ENCODE measurements at places on chromosomes 11 and 22.

DNA sequence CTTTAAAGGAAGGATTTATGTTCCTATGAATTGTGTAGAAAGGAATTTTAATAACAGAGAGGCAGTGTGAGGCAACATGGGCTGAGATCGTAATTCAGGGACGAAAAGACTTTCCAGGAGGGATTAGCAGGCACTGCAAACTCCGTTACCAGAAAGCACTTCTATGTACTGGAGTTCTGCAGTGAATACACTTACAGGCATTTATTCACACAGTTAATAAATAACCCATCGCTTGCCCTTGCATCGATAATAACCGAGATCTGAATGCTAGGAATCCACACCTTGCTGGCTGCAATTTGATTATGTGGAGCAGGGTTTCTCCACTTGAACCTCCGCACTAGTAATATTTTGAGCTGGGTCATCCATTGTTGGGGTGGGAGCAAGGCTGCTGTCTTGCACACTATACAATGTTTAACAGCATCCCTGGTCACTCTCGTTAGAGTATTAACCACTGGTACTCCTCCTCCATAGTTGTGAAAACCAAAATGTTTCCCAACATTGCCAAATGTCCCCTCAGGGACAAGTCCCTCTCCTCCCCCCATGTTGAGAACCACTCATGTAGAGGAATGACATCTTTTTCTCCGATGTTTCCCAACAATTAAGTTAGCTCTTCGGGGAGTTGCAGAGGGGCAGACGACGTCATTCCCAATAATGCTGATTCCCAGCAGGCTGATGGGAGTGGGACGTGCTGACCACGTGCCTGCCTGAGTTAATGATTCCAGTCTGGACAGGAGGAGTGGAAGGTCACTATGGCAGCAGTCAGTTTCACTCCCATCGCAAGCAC is 99.5 kb downstream of the SNX19 start:
- no peak for DNase-seq

- no peak for DNase-seq
These were observed 1.7 kb downstream of the C11orf96 start for GRCh38 chr11:43943931-43944751.

DNA sequence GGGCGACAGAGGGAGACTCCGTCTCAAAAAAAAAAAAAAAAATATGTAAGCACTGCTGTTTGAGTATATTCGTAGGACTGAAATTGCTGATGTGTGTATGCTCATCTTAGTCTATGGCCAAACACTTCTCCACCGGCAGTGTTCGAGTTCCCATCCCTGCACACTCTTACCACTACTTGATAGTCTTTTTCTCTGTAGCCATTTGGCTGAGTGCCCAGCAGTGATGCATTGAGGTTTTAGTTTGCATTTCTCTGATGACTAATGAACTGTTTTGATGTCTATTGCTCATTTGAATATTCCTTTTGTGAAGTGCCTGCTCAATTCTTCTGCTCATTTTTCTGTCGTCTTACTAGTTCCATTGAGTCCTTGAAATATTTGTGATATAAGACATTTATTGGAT is 1.9 kb downstream of the TIRAP start:
- peak; percentile 86 for DNase-seq

GRCh38 chr11:14148653-14149273 is 186.2 kb downstream of the SPON1 start:
- DNase-seq, result no peak

GRCh38 chr11:134532131-134532920 is 120.3 kb upstream of the B3GAT1 start:
- DNase-seq, result no peak

GRCh38 chr11:82901922-82902485 is 468 bp downstream of the DDIAS start:
- DNase-seq, result no peak

DNA sequence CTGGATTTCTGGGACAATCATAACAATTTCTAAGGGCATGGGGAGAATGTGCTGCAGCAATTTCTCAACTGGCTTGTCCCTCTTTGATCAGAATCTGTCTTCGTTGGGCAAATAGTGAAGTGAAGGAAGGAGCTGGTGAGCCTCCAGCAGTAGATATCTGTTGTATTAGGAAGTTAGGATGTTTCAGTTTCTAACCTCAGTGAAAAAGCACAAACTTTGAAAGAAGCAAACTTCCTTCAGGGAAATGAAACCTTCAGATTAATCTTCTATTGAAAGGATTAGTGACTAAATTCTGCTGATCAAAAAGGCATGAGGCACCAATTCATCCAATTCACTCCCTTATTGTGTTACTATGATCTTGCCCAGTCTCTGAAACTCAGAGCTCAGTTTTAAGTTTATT is 24.3 kb downstream of the LMO2 start:
- no peak for DNase-seq

- DNase-seq, result no peak
These were observed 1.2 kb upstream of the DUSP8 start for GRCh38 chr11:1573077-1573902.

DNA sequence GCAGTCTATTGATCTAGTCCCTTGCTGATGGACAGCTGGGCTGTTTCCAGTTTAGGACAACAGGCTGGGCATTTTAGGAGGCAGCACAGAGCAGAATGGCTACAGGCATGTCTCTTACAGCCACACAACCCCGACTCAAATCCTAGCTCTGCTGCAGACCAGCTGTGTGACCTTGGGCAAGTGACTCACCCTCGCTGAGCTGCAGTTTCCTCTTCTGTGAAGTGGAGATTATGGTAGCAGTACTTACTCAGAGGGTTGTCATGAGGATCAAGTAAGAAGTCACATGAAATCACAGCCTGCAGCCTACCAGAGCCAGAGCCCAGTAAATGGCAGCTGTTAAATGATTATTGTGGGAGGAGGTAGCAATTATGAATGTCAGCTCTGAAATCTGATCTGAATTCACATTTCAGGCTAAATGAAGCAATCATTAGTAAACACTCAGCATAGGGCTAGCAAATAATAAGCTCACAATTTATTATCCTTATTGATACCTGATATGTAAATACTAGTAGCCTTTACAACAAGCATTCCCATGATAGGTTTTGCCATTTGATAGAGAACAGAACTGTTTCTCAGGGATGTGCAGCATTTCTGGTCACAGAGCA is 58.9 kb downstream of the MYEOV start:
- DNase-seq, result no peak

- no peak for DNase-seq
These were observed 51.3 kb upstream of the CD44 start for GRCh38 chr11:35087648-35088047.

DNA sequence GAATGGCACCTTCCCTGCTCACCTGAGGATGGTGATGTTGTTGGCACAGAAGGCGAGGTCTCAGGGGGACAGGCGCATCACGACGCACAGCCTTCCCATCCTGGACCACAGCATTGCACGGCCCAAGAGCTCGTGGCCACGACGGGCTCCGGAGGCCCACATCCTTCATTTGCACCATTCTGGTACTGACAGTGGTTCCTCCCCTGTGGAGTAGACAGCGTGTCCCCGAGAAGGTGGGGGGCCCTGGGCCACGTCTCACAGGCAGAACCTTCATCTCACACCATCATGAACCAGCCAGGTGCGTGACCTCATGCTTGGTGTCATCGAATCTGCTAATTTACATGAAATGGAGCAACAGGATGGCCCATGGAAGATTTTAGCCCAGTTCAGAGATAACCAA is 180.0 kb downstream of the CTTN start:
- no peak for DNase-seq

DNA sequence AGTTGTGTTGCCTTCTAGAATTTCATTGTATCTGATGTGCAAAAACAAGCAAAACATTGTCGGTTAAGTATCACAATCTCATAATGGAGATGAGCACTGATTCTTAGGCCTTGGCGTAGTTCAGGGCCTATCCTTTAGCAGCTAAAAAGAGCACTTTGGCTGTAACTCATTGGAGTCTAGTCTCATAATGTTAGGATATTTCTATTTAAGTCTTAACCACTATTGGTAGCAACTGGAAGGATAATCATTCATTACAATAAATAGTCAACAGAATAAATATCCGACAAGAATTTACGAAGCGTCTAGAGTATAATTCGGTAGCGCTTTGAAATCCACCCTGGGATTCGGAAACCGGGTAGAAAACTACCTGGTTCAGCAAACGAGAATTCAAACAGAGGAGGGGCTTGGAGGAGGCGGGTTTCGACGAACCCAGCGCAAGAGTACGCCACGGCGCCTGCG is 461 bp upstream of the EED start:
- peak; percentile 84 for DNase-seq

- no peak for DNase-seq
These were observed 22.1 kb downstream of the CD44 start for GRCh38 chr11:35160902-35161597.

DNA sequence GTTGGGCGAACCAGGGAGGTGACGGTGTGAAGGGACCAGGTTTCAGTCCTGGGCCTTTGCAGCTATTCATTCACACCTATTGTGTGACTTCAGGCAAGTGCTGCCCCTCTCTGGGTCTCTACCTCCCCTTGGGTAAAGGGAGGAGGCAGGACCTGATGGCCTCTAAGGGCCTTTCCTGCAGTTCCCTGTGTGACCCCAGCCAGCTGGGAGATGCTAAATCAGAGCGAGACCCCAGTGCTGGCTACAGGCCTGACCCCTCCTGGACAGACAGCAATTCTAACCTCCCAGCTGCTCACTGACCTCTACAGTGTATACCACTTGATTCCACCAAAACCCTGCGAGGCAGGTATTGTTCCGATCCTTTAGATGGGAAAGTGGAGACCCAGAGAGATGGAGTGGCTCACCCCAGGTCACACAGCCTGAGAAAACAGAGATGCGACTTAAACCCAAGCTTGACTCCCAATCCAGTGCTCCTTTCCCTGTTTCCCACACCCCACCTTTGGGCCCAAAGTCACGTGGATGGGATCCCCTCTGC is 6.2 kb downstream of the MAFF start:
- no peak for DNase-seq

DNA sequence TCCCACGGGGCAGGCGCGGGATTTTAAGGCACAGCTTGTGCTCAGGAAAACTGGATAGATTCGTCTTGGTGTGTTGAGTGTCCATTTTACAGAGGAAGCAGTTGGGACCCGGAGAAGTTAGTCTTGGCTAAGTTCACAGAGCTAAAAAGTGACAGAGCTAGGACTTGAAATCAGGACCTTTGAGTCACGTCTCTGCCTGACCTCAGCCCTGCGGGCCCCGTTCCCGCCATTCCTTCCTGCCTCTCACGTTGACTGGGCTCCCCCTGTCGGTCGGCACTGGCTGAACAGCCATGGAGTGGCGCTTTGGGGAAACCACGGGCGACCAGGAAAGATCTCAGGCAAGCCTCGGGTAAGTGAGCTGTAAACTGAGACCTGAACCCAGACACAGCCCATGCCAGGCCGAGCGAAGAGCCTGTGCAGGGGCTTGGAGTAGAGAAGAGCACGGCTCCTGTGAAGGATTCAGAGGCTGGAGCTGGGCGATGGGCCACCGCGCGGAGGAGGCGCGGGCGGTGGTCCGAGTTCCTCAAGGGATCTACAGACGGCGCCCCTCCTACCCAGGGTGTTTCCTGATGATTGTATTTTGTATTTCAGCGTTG is 54.1 kb downstream of the WNT11 start:
- DNase-seq, result peak; percentile 67

DNA sequence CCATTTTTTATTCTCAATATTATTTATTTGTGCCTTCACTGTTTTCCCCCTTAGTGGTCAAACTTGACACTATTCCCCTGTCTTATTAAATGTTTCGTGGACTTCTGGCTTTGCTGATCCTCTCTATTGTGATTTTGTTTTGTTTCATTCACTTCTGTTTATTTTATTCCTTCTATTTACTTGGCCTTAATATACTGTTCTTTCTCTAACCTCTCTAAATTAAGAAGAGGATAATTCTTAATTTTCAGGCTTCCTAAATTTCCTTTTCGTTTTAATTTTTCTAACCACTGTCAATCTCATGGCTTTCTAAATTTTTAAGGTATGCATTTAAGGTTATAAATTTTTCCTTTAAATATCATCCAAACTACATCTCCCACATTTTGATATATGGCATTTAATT is 83.0 kb upstream of the KCNQ1OT1 start:
- no peak for DNase-seq

DNA sequence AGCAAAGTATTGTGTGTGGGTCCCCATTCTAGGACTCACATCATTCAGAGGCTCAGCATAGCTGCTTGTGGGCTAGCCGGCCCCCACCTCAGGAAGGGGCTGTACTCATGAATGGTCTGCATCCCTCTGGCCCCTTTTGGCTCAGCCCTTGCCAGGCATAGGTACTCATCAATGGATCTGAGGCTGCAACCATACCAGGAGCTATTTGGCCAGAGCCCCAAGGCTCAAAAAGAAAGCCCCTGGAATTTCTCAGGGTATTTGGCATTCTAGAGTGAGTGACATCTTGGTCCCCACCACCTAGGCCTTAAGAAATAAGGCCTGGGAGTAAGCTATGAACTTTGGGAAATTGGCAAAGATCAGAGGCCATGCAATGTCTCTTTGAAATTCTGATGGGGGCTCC is 38.3 kb downstream of the PLEKHA7 start:
- no peak for DNase-seq

- DNase-seq, result no peak
These were observed 43.7 kb downstream of the ISX start for GRCh38 chr22:35109616-35110015.

DNA sequence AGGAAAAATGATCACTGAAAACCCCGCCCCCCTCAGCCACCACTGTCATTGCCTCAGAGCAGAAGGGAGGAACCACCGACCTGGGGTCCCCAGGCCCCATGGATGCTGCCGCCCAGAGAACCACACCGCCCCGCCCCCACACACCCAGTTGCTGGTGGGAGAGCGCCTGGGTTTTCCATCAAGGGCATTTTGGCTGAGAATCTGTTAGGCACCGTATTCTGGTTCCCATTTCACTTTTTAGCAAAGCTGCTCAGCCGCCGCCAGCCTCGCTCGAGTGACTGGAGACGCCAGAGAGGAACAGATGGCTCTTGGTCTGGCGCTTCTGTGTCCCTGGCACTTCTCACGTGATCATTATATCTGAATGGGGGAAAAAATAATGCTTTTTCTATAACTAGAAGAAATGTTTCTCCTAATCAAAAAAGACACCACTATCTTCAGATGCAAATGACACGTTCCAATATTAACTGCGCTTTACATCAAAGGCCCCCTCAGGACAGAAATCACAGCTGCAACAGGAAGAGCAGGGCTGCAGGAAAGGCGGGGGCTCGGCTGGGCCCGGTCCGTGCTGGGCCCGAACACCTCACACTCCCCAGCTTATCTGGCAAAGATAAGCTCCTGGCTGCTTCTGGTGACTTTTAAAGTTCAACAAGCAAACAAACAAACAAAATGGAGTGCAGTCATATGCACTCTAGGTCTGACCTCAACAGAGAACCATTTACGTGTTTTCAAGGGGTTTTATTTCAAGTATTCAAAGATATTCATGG is 149.8 kb downstream of the MPPED1 start:
- DNase-seq, result no peak

GRCh38 chr22:49599039-49599438 is 228.6 kb downstream of the BRD1 start:
- DNase-seq, result no peak

Data from T follicular helper cell (primary cell).